ENCODE measurements at places on chromosomes 1 and 21. TPM values are rescaled to one million over a fixed set of nuclear protein-coding genes. Genes with fewer than 3 reads are reported as not detected.

LIN28A gene
- not detected for total RNA-seq

LCK gene
- not detected for total RNA-seq

IFI6 gene
- 13.2 TPM for total RNA-seq

KCNE2 gene
- total RNA-seq = not detected

TUFT1 gene
- 11.6 TPM for total RNA-seq
